Stimulated activated CD8-positive, alpha-beta memory T cell treated with anti-CD3 and anti-CD28 coated beads, Interleukin-7, amount 100 ng/mL, for 4 hours (primary cell): ENCODE measurements at places on chromosomes 1 and 21.

GRCh38 chr1:148161053-148161901 is 9.2 kb upstream of the NBPF11 start:
- DNase-seq: no peak

GRCh38 chr1:90325168-90325567 is 330.3 kb downstream of the ZNF326 start:
- DNase-seq: no peak

DNA sequence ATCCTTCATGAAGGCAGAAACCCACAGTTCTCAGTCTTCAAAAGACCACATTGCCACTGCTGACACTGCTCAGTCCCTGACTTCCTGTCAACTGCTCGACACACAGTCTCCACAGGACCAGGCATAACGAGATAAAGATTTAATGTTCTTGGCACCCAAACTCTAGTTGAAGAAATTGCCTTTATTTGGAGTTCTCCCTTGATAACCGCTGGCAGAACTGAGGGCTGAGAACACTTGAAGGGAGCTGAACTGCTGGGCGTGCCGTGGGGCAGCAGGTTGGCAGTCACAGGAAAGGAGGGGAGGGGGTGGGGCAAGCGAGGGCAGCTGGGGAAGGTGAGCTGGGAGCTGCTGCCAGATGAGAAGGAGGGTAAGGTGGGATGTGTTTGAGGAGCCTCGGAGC is 15.9 kb downstream of the HENMT1 start:
- no peak for DNase-seq

DNA sequence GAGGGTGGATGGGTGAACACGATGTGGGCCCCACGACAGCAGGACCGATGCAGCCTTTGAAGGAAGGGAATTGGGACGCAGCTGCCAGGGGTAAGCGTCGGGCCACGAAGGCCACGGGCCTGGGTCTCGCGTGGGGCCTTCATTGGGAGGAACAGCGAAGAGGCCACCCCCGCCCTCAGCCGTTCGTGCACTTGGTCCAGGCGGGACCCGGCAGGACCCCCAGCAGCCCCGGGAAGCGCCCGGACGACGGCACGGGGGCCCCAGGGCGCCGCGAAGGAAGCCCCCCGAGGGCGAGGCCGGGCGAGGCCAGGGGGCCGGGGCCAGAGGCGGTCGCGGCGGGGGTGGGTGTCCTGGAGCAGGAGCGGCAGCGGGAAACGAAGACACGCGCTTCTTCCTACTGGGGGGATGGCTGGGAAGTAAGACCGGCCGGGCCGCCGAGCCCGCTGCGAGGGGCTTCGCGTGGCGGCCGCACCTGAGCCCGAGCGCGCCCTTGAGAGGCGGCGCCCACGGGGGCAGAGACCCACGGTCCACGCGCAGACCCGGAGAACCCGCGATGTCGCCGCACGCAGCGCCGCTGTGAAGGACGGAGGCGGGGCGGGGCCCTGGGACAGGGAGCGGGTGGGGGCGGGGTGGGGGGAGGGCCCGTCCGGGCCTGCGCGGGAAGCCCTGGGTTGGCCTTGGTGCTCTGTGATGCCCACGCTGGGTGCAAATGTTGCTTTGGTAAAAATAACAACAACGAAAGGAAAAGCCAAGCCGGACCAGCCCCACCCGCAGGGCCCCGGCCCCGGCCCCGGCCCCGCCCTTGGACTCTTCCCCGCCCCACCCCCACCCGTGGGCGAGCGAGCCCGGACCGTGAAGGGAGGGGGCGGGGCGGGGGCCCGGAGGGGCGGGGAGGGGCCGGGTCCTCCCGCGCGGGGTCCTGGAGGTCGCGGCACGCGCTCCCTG is 56.0 kb upstream of the ADARB1 start:
- DNase-seq: no peak

- DNase-seq: no peak
Observed at GRCh38 chr1:211781260-211781659, 49.3 kb downstream of the LPGAT1 start.

DNA sequence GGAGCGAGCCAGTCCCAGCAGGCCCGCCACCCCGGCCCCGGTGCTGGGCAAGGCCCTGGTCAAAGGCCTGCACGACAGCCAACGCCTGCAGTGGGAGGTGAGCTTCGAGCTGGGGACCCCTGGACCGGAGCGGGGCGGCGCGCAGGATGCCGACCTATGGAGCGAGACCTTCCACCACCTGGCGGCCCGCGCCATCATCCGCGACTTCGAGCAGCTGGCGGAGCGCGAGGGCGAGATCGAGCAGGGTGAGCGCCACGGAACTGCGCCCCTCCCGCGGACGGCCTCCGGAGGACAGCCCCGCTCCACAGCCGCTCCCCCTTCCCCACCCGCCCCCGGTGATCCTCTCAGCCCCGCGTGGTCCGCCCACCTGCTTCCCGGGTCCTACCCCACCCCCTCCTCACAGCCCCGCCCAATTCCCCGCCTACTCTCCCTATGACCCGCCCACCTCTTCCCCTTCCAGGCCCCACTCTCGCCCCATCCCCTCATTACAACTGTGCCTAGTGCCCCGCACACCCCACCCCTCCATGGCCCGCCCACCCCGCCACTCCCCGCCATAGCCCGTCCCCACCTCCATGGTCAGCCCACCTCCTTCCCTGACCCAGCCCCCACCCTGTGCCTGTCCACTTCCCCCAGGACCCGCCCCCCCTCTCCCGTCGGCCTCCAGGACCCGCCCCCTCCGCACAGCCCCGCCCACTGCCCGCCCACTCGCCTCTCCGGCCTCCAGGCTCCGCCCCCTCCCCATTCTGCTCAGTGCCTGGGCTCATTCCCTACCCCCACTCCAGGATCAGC is 52.7 kb downstream of the VWA5B1 start:
- DNase-seq: peak; percentile 30

- DNase-seq: no peak
Observed at GRCh38 chr21:45208627-45208951, 79.1 kb downstream of the POFUT2 start.

GRCh38 chr1:61388566-61388965 is 306.2 kb downstream of the NFIA start:
- DNase-seq: no peak

GRCh38 chr1:81811757-81812371 is 11.1 kb downstream of the ADGRL2 start:
- DNase-seq: no peak

- DNase-seq: peak; percentile 2
Observed at GRCh38 chr1:147598621-147599361, 57.5 kb downstream of the BCL9 start.

DNA sequence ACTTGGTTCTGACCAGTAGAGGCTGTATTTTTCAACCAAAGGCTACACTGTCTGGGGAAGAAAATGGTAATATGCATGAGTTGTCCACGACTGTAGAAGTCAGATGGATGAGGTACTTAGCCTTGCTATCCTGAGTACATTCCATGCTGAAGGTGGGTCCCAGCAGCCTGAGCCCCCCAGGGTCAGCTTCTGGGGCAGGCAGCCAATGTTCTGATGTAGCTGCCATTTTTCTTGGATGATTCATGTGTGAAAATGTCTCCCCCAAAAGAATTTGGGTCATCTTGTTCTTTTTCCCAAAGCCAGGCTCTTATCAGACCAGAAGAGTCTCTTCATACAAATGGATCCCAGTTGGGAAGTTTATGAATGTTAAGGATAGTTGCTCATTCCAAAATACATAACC is 172.2 kb upstream of the UBE2U start:
- DNase-seq: no peak

- no peak for DNase-seq
Observed at GRCh38 chr1:167654975-167655575, 25.0 kb downstream of the RCSD1 start.

DNA sequence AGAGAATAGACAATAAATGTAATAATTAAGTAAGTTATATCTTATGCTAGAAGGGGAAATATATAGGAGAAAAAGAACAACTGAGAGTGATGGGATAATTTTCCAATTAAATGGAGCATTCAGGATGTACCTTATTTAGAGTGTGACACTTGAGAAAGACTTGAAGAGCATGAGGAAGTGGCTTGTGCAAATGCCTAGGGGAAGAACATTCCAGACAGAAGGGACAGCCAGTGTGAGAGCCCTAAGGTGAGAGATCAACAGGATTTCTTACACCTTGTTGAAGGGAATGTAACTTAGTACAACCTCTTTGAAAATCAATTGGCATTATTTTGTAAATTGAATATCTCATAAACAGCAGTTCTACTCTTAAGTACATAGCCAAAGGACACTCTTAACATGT is 28.8 kb upstream of the TSPAN2 start:
- DNase-seq: no peak

DNA sequence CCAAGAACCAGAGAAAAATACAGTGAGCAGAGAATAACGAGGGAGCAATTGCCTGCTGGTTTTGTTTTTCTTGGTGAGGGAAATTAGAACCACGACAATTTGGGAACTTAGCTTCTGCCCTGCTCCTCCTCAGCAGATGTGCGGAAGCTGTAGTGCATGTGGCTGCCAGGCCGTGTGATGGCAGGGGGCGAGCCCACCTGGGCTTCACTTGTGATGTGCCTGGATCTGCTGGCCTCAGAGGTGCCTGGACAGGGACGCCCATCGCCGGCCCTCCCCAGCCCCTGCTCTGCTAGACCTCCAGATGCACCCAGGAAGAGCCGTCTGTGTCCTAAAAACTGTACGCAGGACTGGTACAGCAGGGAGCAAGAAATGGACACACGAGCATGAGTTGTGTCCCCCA is 28.5 kb upstream of the C1orf174 start:
- DNase-seq: no peak

- no peak for DNase-seq
Observed at GRCh38 chr1:69263921-69264391, 303.8 kb upstream of the LRRC7 start.

DNA sequence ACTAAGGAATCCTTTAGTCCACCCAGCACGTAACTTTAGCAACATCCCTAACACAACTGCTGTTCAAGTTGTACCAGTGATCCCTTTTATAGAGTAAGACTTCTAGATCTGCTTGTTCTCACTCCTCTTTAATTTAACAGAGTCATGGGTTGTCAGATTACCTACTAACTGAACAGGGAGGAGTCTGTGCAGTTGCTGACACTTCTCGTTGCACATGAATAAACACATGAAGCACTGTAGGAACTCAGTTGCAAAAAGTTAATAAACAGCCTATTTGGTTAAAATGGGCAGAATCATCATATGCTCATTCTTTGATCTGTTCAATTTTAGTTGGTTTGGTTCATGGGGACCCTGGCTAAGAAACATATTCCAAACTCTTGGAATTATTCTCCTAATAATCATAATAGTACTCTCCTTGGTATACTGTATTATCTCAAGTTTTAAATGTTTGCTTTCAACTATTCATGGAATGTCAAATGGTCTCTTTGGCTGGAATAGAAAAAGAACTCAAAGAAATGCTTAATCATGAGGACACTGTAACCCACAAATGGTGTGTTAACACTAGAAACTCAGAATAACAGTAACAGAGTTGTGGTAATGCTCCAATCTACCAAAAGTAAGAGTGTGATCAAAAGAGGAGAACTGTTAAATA is 15.6 kb downstream of the PLPPR5 start:
- no peak for DNase-seq

GRCh38 chr1:211327346-211327921 is 801 bp downstream of the TRAF5 start:
- no peak for DNase-seq

DNA sequence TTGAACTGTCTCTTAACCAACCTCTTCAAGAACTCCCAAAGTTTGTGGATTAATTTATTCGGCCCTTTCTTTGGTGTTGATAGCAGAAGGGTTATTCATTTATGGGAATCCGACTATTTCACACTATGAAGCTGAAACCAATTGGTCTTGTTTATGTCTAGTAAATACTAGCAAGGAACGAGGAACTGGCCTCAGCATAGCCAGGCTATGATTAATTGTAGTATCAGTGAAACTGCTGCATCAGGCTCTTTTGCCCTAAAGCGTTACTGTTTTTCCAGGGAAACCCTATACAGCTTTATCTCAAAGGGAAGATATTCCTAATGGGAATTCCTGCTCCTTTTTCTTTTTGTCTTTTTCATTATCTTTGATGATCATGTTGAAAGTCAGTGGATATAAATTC is 35.1 kb downstream of the CLEC20A start:
- no peak for DNase-seq

- no peak for DNase-seq
Observed at GRCh38 chr1:8283058-8283884, 34.6 kb upstream of the SLC45A1 start.

DNA sequence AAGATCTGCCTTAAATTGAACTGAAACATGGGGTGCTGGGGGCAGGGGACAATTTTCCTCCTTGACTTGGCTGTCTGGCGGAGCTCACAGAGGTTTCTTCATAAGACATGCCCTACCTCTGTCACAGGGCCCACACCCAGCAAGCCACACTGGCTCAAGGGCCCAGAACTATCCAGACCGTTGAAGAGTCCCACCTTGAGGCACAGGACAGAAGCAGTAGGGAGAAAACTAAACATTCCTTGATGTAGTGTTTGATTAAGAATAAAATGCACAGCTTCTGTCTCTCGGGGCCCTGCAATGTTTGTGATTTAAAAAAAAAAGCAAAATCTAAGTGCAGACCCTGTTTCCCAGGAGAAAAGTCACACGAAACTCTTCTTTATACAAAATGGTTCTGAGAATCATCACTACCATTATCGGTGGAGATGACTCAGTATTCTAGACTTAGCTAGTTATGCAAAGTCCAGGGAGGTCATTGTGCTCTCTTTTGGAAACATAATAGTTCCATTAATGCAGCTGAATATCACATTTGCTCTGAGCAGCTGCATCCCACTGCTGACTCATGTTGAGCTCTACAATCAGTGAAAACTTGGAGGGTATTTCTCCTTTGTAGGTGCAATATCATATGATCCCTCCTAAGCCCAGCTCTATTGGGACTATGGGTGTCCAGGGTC is 53.6 kb upstream of the DIRAS3 start:
- DNase-seq: no peak

DNA sequence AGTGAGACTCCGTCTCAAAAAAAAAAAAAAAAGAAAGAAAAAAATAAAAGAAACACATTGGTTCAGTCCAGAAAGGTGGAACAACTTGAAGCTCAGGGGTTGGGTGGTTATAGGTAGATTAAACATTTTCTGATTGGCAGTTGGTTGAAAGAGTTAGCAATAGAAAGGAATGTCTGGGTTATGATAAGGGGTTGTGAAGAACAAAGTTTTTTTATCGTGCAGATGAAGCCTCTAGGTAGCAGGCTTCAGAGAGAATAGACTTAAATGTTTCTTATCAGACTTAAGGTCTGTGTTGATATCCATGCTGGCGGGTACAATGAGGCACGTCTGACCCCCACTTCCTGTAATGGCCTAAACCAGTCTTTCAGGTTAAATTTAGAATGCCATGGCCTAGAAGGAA is 45.0 kb upstream of the PDE9A start:
- no peak for DNase-seq

DNA sequence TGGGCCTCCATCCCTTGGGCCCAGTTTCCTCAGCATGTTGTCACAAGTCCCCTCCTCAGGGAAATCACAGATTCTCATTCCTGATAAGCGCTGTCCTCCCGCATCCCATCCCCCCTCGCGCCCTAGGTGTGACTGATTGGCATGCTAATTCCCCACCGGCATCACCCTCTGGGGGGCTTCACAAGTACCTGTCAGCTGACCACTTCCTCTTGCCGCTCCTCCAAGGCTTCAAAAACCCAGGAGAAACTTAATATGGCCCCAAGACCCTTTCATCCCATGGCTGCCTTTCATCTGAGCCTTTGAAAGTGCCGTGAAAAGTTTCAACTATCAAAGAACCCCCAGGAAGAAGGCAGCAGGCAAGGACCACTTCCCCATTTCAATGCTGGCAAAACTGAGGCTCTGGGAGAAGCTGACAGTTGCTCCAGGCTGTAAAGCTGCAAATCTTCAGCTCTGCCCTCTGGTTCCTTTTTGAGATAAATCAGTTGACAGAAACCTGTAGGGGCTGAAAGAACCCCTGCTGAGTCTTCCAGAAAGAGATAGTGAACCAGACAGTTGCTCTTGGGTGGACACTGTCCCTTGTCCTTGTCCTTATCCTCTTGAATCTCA is 12.8 kb upstream of the MIXL1 start:
- no peak for DNase-seq

GRCh38 chr1:208184966-208185654 is 59.1 kb downstream of the PLXNA2 start:
- DNase-seq: no peak
